ENCODE measurements at places on chromosomes 6 and 20.

GRCh38 chr20:48287552-48288170 is 502.4 kb upstream of the SULF2 start:
- no peak for DNase-seq

DNA sequence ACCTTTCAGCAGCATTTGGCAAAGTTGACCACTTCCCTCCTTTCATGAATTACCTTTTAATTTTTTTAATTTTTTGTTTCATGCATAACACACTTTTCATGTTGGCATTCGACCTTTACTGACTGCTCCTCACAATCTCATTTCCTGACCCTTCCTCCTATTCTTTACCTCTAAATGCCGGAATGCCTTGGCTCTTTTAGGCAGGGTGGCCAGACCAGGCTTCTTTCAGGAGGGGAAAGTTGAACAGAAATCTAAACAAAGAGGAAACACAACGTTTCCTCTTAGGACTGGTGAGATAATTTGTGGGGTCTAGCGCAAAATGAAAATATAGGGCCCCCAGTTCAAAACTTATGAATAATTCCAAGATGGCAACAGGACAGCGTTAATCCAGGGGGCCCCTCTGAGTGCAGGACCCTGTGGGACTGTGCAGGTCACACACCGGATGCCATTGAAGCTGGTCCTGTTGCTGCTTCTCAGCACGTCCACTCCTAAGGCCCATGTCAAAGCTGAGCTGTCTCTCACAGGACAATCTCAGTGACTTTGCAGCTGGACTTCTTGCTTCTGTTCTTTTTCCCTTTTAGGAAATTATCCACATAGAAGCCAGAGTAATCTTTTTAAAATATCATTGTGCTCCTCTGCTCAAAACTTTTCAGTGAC is 313.8 kb downstream of the HDGFL1 start:
- no peak for DNase-seq

DNA sequence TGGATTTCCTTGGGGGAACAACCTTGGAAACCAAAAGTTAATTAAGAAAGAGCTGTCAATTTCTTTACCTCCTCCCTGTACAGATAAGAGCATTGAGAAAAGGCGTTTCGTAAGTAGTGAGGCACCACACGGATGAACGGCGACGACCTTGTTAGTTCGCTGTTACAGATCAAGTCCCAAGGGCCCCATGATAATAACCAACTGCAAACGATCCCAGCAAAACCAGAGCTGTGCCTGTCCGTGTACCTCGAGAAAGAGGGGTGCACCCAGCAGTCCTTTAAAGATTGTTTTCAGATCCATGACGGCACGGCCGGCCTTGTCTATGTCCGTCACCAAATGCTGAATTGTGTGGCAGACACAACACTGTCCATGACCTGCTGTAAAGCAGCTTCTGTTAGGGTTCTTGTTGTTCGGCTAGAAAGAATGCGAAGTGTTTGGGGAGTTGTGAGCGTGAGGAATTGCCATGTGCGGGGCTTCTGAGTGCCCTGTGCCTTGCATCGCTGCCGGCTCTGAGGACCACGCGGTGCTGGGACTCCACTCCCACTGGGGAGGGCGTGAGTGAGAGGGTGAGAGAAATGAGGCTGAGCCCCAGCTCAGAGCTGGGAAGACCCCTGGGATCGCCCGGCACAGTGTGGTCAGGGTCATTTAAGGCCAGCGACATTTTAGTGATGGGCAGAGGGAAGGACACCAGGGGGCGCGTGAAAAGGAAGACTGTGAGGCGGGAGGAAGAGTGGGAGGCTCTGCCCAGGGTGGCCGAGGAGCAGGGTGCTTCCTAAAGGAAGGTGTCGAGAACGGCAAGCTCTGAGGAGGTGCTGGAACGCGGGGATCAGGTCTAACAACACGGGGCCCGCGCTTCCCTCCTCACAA is 136.8 kb upstream of the RPS6KA2 start:
- no peak for DNase-seq

DNA sequence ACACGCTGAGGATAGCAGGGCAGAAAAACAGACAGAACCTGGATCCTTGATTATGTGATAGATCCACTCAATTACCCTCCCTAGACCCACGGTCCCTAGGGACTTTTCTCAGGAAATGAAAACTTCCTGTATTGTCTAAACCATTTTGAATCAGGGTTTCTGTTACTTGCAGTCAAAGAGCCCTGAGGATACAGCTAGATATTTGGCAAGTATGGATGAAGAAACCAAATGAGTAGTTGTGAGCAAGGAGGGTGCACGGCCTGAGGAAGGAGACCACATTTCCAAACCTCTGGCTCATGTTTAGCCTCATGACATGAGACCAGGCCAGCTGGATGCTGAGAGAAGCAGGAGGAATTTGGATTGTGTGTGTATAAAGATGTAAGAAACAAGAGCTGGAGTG is 91.6 kb downstream of the MRPL14 start:
- no peak for DNase-seq

DNA sequence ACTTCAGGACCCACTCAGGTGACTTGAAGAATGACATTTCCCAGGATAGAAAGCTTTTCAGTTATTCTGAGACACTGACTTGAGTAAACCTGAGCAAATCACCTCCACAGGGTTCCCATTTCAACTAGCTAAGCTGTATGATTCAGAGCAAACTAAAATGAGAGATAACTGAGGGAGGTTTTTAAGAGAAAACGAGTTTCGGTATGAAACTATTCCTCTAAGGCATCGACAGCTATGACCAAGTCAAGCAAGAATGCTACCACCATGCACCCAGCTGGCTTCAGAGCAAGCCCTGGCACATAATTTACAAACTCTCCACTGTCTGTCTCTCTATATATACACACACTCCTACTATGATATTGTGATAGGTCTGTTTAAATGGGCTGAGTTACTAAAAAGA is 75.4 kb downstream of the PERP start:
- DNase-seq: no peak

- no peak for DNase-seq
Measured at GRCh38 chr6:4638641-4639040, 137.6 kb upstream of the CDYL start.

DNA sequence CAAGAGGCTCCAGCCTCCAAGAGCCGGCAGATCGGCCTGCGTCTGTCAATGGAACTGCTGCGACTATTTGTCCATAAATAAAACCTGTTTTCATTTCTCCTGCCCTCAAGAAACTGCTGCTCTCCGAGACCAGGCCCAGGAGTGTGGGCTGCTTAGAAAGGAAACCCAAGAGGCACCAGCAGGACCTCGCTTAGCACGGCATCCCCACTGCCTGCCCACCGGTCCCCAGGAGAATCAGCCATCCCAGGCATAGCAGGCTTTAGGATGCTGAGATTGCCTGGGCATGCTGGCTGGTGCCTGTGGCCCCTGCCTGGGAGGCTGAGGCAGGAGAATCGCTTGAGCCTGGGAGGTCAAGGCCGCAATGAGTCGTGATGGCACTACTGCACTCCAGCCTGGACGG is 17.6 kb downstream of the NTSR1 start:
- no peak for DNase-seq

GRCh38 chr6:106102967-106103727 is 17.0 kb downstream of the PRDM1 start:
- no peak for DNase-seq

DNA sequence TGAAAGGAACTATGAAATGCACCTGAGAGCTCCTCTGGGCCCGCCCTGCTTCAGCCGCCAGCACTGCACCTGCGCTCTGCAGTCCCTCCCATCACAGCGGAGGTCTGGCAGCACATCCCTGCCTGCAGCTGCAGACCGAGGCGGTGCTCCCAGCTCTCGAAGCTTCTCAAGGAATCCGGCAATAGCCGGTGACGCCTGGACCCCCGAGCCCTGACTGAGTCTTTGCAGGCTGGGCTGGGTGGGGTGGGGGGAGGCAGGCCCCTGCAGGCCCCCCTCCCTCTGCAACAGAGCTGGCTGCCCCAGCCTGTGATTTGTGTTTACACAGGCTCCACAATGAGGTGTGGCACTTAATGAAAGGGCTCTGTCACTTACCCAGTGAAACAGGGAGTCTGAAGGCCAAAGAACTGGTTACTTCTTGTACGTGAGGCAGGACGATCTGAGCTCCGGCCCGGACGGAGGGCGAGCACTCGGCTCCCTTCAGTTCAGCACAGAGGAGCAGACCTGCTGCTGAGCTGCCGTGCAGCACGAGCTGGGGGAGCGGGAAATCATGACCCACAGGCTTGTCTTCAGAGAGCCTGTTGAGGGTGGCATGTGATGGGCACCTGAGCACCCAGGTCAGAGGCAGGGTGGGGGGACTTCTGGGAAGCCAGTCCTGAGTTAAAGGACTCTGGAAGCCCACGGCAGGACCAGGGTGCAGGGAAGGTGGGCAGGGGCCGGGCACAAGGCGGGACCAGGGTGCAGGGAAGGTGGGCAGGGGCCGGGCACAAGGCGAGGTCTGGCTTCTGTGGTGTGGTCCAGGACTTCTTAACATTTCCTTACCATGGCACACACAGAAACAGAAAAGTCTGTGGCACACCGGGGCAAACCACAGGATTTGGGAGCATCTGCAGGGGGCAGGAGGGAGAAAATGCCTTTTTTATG is 192.3 kb upstream of the THBS2 start:
- no peak for DNase-seq

- no peak for DNase-seq
Measured at GRCh38 chr20:53829255-53829723, 235.7 kb upstream of the ZNF217 start.

GRCh38 chr6:125058546-125058945 is 95.0 kb upstream of the TPD52L1 start:
- no peak for DNase-seq

GRCh38 chr6:41199552-41200246 is 1.2 kb downstream of the TREML2 start:
- no peak for DNase-seq

GRCh38 chr20:3405696-3406358 is 1.6 kb downstream of the DNAAF9 start:
- DNase-seq: no peak
